Osteoblast (primary cell): ENCODE measurements at places on chromosomes 16 and 17. TPM values are rescaled to one million over a fixed set of nuclear protein-coding genes. Genes with fewer than 3 reads are reported as not detected.

Gene HOXB2
- 2.1 and 3.3 TPM in 2 replicates for total RNA-seq

Gene TTYH2
- 1.2 and 1.4 TPM in 2 replicates for total RNA-seq

Gene KRTAP9-8
- total RNA-seq: not detected in 2 replicates

Gene HAP1
- total RNA-seq: under 0.01 TPM in 1 of 2 replicates, not detected in the other

Gene HOXB4
- total RNA-seq: 0.29 and 0.36 TPM in 2 replicates
